ENCODE measurements at places on chromosomes 1 and 21.

- DNase-seq: no peak
Measured at GRCh38 chr1:202131956-202132821, 9.5 kb downstream of the GPR37L1 start.

GRCh38 chr1:231778009-231778719 is 151.6 kb downstream of the DISC1 start:
- DNase-seq: no peak

DNA sequence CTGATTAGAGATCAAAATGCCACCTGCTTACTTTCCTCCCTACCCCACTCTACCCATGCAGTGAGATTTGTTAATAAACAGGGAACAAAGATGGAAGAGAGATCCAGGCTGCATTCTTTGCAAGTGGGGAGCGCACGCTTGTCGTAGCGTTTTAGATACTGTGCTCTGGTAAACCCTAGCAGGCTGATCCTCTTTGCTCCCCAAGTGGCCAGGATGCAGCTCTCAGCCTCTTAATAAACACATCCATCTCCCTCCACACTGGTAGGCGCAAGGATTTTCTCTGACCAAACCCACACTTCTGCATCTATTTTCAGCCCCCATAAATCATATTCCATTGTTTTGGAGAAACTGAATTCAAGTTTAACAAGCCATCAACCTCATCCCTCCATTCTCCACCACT is 2.9 kb downstream of the PGBD5 start:
- no peak for DNase-seq

DNA sequence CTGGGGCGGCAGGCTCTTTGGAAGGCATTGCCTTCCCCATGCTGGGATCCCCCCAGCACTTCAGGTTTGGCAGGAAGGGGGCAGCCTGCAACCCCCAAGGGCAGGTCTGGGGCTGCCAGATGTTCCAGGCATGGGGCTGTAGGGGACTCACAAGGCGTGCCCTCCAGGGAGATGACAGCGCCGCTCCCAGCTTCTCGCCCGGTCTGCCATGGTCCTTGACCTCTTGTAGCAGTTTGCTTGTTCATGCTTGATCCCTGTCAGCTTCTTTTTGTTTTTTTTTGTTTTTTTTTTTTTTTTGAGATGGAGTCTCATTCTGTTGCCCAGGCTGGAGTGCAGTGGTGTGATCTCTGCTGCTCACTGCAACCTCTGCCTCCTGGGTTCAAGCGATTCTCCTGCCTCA is 21.6 kb upstream of the TARDBP start:
- DNase-seq: no peak

- DNase-seq: no peak
Measured at GRCh38 chr1:118948846-118949245, 39.3 kb downstream of the TBX15 start.

- no peak for DNase-seq
Measured at GRCh38 chr1:212759683-212760082, 31.9 kb downstream of the NSL1 start.

GRCh38 chr1:111204983-111205713 is 4.7 kb upstream of the DENND2D start:
- DNase-seq: no peak

DNA sequence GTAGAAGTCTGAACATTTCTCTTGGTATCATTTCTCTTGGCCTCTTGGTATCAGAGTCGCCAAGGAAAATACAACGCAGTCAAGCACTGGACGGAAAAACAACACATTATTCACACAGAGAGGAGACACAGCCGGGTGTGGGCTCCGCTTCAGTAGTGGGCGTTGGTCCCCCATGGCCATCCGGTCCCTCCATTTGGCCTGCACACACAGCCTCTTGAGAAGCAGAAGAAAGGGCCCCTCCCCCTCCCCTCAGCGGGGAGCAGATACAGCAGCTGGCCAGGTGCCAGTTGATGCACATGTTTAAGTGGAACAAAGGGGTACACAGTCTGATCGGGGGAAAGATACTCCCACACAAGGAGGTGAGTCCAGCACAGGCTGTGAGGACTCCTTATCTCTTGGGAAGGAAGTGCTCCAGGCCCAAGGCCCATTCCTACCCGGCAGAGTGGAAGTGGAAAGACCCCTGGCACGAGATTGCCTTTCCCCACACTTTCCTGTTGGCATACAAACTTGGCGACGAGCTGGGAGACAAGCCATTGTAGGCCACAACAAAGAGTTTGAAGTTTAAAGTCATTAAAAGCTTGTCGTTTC is 311.3 kb downstream of the FAM72C start:
- no peak for DNase-seq

GRCh38 chr1:33396188-33397124 is 34.4 kb downstream of the PHC2 start:
- DNase-seq: no peak

GRCh38 chr1:202047977-202048376 is 37.6 kb downstream of the ELF3 start:
- no peak for DNase-seq

- DNase-seq: no peak
Measured at GRCh38 chr1:205927247-205927646, 16.0 kb downstream of the SLC26A9 start.

DNA sequence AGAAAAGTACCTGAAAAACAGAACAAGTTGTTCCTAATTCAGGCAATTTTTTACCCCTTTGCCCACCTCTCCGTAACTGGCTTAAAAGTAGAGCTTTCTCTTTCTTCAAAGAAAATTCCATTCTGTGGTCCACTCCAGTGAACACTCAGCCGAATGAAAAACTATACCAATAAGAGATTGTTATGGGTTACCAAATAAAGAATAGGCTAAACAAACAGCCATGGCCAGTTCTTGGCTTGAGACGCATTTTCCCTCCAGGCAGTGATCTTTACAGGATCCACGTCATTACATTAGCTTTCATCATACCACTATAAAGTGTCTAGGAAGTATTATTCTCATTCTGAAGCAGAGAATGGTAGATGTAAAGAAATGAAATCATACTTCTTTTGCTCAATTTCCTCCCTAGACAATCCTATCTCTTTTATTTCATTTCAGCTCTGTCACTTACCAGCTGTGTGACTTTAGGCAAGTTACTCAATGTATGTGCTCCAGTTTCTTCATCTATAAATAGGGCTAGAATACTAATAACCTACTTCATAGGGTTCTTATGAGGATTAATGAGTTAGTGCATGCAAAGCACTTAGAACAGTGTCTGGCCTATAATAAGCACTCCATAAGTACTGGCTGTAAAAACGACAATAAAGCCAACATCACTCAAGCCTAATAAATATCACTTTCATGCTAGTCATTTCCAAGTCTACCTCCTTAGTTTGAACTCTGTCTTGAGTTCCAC is 26.5 kb upstream of the TRIM45 start:
- no peak for DNase-seq

DNA sequence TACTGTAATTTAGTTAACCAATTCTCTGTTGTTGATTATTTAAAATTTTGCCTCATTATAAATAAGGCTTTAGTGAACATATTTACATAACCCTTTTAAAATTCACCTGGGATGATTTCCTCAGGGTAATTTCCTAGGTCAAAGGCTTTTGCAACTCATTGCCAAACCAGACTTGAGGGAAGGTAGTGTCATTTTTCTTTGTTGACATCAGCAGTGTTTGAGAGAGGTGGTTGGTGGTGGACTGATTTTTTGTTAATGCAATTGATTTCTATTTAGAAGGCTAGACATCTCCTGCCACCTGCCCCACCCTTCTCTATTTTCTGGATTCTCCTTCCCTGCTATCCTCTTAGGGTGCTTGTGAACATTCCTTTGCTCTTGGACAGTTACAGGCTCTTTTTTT is 116.8 kb downstream of the HHAT start:
- no peak for DNase-seq

GRCh38 chr1:246295968-246296367 is 211.1 kb downstream of the SMYD3 start:
- DNase-seq: no peak

- no peak for DNase-seq
Measured at GRCh38 chr1:221937155-221937953, 195.5 kb upstream of the DUSP10 start.

DNA sequence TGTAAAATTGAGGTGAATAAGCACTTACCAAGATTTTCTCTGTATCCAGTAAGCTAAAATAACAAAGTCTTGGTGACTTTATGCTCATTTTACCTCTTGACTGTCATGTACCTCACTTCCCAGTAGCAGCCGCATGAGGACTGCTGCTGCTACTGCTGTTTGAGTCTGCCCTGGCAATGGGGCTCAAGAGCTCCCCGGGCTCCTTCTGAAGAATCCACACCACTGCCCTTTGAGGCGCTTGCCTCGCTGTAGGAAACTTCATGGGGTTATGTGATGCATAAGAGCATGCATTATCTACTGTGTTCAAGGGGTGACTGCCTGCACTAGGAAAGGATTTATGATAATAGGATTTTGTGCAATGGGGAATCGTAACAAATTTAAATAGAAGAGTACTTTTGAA is 113.5 kb downstream of the NTNG1 start:
- DNase-seq: no peak

DNA sequence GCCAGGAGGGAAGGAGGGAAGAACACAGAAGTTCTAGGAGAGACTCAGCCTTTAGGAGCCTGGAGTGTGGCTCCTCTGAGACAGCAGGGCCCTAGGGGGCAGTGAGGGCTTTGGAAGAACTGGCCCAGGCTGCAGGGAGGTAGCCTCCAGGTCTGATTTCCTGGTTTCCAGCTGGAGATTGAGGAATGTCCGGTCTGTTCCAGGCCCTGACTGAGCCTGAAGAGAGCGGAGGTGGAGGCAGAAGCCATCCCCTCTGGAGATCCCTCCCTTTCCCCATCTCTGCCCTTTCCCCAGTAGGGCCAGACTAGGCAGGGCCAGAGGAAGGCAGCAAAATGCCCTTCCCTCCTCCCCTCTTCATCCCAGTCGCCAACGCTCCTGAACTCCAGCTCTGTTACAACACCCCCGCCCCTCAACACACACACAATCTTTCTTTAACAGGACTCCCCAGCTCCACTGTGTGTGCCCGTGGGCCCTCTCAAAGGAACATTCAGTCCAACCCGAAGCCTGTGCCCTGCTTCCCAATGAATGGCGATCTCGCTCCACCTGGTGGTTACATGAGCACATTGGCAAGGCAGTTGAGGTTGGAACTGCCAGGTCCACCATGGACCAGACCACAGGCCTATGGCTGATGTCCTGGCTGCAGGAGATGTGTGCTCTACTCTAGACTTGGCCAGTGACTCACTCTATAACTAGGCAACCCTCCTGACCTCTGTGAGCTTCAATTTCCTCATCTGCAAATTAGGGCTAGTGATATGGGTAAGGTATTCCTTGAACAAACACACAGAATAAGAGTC is 32.0 kb downstream of the MAP7D1 start:
- DNase-seq: peak; percentile 68

DNA sequence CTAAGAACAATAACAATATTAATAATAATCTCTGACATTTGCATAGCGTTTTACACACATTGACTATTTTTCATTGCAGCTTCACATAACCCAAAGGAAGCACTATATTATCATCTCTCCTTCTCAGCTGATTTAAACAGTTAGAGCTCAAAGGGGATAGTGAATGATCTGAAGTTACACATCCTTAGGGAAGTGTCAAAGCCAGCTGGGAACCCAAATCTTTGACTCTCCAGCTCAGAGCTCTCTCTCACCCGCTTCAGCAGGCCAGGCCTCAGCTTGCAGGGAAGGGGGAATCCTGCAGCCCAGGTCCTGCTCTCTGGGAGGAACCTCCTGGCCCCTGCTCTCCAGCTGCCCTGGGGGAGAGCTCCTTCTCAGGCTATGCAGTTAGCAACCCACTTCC is 26.3 kb downstream of the PLEKHA6 start:
- no peak for DNase-seq

GRCh38 chr1:195898924-195899323 is 709.3 kb downstream of the KCNT2 start:
- no peak for DNase-seq

- DNase-seq: no peak
Measured at GRCh38 chr1:37288900-37289299, 185.5 kb upstream of the ZC3H12A start.

GRCh38 chr1:6505367-6506209 is 14.1 kb upstream of the PLEKHG5 start:
- DNase-seq: no peak

DNA sequence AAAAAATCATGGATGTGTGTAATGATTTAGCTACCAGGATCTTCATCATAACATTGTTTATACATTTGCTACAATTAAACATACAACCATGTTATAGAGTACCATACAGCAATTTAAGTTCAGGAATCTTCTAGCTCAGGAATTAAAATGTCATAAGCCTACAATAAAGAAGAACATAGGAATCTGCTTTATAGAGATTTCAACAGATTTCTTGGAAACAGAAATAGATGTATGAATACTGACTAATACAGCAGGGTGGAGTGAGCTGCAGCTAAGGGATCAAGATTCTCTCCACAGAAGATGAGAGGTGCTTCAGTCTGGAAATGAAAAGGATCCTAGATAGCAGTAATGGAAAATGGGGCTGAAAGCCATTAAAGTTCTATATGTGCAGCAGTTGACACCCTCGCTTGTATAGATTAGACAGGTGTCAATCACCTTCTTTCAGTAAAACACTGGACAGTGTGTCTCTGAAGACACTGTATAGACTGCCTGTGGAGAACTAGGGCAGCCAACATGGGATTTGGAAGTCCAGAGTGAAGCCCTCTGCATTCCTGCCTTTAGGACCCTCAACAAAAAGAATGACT is 73.9 kb downstream of the DNTTIP2 start:
- no peak for DNase-seq

DNA sequence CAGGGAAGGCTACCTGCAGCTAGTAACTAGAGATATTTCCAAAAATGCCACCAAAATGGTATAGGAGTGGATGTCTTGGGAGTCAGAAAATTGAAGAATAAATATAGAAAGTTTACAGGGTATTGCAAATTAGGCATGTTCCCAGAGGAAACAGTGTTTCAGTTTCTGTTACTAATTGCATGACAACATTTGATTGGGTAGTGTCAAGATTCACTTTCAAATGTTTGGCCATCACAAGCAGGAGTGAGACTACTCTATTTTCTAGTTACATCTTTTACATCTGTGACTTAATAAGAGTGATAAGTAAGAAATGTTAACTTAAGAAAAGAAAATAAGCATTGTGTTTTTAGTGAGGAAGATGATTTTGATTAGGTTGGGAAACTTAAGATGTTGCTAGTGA is 30.2 kb downstream of the AMY1C start:
- no peak for DNase-seq

DNA sequence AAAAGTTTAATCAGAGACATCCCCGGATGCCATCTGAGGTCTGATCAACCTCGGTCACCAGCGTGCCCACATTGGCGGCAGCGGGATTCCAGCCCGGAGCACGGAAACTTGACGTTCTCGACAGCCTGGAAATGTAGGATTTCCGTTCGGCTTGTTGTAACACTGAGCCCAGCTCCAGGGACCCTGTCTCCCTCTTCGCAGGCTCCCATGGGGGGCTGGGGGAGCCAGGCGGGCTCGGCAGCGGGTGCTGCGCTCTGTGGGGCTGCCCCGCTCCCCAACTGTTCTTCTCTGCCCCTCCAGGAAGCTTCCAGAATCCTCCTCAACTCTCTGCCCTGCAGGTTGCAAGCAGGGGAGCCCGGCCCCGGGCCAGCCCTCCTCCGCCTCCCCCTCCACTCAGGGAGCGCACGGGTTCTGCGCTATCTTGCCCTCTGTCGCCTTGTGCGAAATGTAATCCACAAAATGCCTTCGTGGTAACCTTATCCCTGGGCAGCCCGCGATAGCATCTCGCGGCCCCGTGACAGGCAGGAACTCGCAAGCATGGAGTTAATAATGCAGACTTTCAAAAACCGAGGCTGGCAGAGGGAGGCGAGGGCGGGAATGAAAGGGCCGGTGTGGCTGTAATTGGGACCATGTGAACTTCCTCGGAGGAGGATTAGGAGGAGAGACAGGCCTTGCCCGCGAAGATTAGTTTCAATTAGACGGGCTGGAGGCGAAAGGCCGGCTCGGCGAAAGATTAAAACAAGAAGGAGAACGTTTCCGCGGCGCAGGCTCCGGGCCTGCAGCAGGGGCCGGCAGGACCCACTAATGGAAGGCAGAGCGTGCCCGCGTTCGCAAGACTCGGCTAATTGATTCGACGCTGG is 53.9 kb upstream of the TTC34 start:
- DNase-seq: no peak
